ENCODE measurements at places on chromosomes 7 and 10.

DNA sequence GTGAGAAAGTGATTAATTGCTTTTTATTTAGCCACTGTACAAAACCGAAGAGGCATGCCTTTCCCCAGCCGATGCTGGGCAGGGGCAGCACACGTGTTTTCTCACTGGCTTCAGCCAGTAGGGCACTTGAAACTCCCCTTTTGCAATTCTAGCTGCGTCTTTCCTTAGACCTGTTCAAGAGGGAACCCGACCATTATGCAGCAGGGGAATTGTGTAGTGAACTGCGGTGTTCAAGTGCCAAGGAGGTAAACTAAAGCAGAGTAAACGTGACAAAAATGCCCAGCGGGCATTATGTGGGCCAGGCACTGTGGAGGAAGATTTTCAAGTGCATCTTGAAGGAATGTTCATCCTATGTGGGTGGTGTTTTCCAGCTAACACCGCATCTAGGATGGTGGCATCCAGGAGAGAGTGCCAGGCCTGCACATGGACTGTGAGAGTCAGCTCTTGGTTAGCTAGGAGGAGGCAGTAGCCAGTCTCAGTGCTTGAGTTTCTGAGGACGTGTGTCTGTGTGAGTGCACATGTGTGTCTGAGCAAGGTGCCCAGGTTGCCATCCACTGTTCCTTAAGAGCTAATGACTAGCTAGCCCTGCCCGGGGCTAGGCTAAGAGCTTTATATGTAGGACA, 3.3 kb downstream of the WIPF3 start:
- no peak for DNase-seq

DNA sequence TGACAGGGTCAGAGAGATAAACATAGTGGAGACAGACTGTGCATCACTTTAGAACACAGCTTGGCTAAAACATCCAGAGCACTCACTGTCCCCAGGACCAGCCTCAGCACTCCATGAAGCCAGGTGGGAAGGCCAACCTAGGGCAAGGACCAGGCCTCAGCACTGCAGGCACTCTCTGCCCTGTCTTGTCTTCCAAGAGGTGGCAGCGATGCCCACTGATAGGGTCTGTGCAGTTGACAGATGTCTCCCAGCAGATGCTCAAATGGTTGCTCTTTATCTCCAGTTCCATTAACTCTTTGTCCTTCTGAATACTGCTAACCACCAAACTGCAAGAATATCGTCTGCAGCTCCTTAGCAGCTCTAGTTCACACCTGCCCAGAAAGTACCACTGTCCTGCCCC, 9.1 kb downstream of the DDX56 start:
- DNase-seq, result no peak

DNA sequence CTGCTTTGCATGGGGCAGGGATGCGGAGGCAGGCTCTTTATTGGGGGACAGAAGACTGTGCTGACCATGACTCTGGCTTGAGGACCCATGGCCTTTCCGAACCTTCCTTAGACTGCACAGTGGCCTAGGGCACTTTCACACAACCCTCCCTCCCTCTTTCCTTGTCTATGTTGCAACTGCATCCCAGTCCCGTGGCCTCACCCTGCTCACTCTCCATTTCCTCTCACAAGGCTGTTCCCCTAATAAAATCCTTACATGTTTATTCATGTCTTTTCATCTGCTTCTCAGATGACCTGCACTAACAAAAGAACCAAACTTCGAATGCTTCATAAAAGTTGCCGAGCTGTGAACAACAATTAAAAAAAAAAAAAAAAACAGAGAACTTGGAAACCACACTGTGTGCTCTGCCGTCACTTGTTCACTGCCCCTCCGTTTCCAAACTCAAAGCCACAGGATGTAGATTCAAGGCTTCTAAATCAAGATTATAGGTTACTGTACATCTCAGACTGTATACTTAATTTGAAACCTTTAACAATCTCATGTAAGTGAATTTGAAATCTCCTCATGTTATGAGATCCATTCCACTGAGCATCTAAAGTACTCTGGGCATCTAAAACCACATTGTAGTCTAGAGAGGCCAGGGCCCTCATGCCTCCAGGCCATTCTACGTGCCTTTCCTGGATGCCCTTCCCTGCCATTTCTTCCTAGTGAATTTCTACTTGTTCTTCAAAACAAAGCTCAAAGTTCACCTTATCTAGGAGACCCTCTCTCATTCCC, 265.9 kb downstream of the SNX13 start:
- DNase-seq, result no peak

GRCh38 chr7:141663081-141663849, 38.7 kb downstream of the DENND11 start:
- DNase-seq, result no peak

DNA sequence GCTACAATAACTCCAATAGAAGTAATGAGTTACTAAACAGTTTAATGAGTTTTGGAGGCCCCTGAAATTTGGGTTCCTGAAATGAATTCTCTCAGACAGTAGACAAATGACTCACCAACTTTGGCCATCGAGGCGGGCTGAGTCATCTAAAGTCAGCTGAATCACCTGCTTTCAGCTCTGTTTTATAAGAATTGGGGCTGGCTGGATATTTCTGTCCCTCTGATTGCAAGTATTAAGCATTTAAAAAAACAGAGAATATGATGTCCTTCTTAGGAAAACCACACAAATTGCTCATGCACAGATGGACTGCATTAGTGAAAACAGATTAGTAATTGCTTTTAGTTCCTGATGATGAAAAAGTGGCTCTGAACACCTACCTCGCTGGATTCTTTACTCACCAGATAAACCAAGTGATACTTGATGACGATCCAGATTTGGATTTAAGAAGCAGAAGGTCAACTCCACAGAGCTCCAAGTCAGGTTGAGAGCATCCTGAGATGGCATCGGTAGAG, 59.1 kb downstream of the ZNF365 start:
- DNase-seq, result no peak

- no peak for DNase-seq
Measured at GRCh38 chr10:87887548-87888289, 24.3 kb downstream of the PTEN start.

DNA sequence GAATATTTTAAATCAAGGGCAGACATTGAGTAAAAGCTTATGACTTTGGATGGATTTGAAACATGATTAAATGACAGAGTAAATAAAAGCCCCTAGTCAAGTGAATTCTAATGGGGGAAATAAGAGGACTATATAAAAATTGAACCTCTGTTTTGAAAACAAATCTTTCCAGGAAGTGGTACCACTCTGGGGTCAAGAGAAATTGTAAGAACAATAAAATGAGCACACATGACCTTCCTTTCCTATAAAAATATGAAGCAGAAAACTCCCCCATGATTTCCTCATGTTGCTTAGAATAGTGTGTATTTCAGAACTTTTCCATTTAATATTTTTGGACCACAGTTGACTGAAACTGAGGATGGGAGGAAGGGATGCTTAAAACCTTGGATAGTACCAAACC, 12.3 kb upstream of the CLDN12 start:
- DNase-seq, result no peak

DNA sequence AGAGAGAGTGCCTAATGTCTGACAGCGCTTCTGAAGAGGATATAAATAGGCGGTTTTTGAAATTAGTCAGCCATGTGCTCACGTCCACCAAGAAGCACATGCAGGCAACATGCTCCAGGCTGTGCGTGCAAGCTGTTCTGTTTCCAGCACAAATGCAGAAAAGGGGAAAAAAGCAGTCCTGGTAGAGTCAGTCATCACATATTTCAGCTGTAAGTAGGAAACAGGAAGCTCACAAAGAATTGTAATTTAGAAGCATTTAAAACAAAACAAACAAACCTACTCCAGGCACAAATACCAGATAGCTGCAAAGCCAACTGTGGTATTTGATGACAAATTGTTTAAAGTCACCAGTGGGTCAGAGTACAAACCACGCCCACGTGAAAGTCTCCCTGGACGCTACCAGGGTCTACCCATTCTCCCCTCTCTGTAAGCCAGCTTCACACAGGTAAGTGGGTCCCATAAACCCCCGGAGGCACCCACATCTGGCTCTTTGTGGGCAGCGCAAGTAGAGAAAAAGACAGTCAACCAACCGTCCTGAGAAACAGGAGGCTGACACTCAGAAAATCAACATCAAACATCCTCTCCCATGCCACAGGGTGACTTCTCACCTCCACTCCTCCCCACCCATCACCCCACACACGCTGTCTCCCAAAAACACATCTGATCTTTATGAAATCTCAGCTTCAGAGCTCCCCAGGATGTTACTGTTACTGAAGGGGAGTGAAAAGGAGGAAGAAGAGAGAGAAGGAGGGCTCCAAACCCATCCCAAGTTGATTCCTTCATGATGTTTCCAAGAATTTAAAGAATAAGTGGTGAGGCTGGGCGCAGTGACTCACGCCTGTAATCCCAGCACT, 186.4 kb downstream of the FAM107B start:
- DNase-seq, result no peak

DNA sequence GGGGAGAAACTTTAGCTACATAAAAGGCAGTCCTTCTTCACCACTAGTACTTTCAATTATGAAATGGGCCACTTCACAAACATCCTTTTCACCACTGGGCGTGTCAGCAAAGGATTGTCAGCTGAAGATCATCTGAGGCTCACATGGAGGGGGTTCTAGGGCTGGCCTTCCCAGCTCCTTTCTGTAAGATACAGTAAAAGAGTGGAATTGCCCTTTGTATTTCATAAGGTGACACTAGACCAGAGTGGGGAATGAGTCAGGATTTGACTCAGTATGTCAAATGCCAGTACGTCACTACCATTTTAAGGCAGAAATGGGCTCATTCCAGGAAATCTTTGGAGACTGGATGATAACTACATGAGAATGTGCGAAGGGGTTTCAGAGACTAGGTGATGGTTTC, 21.2 kb upstream of the BLOC1S2 start:
- no peak for DNase-seq

DNA sequence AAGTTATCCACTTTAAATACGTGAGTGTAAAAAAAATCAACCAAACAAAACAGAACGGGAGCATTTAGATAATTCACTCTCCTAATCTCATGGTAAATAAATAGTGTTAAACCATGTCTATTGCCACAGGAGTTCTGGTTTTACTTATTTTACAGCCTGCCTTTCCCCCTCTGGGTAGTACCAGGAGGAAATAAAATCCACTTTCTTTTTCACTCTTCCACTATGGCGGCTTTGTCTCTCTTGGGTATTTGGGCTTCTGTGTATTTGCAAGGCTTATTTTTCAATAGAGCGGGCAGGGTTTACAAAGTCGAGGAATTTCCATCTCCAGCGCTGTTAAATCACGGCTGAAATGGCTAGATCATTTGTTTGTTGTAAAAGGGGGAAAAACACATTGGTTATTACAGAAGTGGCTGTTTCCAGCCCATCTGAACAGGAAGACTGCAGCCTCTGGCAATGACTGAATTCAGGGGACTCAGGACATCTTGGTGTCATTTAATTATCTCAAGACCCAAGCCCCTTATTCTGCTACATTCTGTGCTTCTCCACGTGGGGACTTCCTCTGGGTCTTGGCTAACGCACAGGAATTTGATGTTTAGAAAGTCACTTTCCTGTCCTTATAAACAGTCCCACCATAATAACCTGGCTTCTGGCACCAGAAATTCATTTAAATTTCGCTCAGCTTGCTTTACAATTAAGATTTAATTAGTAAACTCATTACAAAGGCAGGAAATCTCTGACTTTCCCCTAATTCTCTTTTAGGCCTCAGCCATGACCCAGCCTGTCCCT, 323.9 kb downstream of the GATA3 start:
- DNase-seq, result no peak

DNA sequence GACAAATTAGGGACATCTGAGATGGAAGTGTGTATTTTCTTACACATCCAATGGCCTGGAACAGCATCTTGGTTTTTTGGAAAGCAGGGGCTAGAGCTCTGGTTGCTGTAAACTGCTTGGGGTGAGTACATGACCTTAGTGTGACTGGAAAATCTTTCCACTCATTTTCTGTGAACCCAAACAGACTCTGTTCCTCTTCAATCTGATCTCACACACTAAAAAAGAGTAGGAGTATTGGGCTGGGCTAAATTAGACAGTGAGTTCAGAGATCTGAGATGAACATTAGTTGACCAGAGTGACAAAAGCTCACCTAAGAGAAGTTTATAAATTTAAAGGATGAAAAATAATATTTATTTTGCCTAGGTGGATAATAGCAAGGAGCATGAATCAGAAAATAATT, 59.2 kb downstream of the OR13A1 start:
- DNase-seq, result no peak

- no peak for DNase-seq
Measured at GRCh38 chr10:100744987-100745881, at the start of gene PAX2. TSS of gene PAX2 (plus strand) at chr10:100745582. CDS start at chr10:100746261, 679 bp downstream.

GRCh38 chr7:30465811-30466180, 12.8 kb downstream of the NOD1 start:
- no peak for DNase-seq

DNA sequence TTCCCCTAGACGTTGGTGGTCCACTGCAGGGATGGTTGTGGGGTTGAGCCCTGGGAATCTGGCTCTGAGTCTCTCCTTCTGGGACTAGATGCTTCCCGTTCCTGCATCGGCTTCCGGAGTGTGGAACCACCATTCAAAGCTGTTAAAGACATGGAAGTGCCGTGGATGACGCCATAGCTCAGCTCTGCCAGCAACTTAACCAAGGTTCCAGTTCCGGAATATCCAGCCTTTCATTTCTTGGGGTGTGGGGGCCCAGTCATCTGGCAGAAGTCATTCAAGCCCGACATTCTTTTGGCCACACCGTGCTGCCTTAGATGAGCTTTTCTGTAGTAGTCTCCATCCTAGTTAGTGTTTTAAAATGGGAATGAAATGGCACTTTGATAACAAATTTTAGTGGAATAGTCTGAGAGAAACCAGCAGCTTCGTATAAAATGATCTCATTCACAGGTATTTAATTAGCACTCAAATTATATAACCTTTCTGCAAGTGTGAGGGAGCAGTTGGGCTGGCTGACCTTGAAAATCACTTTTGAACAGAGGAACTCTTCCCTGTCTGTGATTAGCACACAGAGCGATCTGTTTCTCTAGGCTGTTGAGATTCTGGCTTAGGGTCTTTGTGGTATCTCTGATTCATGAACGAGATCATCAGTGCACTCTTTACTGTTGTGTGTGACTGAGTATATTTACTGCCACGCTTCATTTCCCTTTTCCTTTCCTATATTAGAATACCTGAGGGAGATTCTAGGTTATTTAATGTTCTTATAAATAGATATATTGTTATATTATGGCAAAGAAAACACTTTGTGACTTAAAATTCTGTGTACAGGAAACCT, 19.9 kb downstream of the LMTK2 start:
- DNase-seq, result no peak

DNA sequence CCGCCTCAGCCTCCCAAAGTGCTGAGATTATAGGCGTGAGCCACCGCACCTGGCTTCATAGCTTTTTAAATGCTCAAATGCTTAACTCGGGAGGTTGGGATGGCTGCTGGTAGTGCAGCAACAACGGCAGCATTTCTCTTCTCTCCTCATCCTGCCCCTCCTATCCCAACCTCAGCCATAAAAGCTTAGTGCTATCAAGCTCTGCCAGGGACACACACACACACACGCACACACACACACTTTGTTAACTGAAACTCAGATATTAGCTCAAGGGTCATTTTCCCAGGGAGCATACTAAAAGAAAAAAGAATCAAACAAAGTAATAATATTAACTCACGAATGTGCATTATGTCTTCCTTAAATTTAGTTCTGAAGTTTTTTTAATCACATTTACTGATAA, 63.0 kb upstream of the HPS1 start:
- no peak for DNase-seq

GRCh38 chr7:6256677-6257535, 15.5 kb downstream of the CYTH3 start:
- no peak for DNase-seq

GRCh38 chr10:57102236-57102635, 741.2 kb upstream of the ZWINT start:
- DNase-seq, result no peak
